ENCODE measurements at places on chromosomes 12 and 14.

GRCh38 chr12:89960607-89961394 lies 252.2 kb upstream of the ATP2B1 start:
- peak; percentile 47 for DNase-seq

DNA sequence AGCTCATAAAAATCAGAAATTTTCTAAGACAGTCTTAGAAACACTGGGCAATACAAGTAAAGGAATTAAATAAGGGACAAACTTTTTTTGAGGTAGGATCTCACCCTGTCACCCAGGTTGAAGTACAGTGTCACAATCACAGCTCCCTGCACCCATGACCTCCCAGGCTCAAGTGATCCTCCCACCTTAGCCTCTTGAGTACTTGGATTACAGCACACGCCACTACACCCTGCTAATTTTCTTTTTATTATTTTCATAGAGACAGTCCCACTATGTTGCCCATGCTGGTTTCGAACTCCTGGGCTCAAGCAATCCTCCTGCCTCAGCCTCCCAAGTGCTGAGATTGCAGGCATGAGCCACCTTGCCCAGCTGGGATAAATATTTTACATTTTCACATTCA lies 90.3 kb downstream of the USP15 start:
- no peak for DNase-seq

- no peak for DNase-seq
Measured at GRCh38 chr14:97575677-97576076, 778.5 kb downstream of the VRK1 start.

DNA sequence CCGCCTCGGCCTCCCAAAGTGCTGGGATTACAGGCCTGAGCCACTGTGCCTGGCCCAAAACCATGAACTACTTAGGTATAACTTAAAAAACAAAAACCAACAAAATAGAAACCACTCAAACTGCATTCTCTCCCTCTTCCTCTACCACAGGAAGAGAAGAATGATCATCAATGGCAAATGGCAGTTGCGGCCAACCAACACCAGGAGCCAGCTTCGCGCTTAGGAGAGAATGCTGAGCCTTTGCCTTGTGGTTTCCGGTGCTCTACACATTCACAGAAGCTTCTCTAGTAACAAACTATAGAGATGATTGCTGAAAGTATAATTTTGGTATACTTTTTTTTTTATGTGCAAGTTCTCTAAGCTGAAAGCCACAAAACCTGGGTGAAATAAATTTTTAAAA lies 17.1 kb downstream of the CATSPERB start:
- DNase-seq = no peak

DNA sequence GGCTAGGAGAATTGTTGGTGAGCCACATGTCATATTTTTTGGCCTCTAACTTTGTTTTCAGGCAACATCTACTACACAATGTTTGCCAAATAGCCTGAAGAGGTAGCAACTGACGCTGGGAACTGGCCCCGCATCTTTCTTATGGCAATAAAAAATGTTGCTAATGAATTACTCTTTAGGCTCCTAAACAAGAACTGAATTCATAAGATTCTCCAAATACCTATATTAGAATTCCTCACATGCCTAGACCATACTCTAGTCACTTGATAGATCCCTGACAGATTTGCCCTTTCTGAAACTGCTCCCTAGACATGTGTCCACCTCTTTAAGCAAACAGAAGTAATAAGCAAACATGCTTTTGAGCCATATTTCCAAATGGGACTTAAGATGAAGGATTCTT lies 209.0 kb upstream of the ATXN7L3B start:
- DNase-seq = peak; percentile 4

DNA sequence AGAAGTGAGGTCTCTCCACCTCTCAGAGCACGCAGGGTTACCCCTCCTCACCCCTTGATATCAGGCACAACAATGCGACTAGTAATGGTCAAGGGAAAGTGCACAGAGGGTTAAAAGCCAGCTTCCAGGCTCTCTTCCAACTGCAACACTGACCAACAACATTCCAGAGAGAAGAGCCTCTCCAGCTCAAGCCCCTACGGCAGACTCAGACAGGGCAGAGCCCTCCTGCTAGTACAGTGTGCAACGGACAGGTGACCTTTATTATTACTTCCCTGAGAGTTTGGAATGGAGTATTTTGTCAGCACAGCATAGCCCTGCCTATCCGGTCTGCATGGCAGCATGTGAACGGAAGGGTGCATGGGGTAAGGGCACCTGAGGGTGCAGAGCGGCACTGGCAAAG lies 73.0 kb downstream of the PTPN21 start:
- DNase-seq = no peak

Data from fibroblast of skin of right biceps (primary cell).